LNCaP clone FGC (cell line): ENCODE measurements at places on chromosomes 1 and 21.

GRCh38 chr1:88961081-88961480 lies 31.3 kb downstream of the KYAT3 start:
- no peak for DNase-seq

DNA sequence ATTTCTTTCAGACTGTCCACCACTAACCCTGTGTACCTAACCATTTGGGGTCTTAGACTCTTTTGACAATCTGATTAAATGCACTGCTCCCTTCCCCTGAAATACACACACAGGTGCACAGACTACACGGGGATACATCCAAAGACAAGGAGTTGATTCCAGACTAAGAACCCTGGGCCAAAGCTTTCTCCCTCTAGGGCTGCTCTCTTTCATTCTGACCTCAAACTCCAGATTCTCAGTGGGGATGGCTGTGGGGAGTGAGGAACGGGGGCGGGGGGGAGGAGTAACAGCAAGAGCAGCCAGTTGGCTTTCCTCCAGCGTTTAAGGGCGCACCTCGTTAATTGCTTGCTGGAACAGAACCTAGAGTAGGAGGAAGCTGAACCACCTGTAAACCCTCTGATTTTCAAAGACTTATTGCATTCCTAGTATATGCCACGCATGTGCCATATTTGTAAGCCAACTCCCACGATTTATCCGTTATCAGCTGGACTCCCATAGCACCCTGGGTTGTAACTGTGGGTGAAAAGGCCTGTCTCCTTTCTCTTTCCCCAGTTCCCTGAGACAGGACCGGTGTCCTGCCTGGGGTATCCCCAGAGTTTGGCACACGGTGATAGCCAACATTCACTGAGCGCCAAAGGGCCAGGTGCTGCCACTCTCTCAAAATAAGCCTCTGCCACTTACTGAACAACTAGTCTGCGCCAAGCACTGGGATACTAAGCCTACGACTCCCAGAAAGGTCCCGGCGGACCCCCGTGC lies 920 bp downstream of the MTHFR start:
- DNase-seq: peak; percentile 19

DNA sequence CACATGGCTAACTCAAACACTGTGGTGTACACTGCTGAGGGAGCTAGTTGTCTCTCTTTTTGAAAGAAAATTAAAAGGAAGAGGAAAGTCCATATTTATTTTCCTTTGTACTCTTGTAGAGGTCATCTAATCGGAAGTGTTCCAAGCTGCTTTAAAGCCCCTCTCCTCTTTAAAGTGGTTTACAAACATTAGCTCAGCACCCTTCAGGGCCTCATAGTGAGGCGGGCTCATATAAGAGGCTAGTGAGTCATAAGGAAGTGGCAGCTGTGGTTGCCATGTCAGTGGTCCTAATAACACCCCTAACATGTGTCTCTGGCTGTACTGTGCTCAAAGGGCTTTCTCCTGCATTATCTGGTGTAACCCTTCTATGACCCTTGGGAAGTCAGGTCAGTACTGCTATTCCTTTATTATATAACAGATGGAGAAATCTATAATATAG lies 104.4 kb upstream of the SERBP1 start:
- no peak for DNase-seq

DNA sequence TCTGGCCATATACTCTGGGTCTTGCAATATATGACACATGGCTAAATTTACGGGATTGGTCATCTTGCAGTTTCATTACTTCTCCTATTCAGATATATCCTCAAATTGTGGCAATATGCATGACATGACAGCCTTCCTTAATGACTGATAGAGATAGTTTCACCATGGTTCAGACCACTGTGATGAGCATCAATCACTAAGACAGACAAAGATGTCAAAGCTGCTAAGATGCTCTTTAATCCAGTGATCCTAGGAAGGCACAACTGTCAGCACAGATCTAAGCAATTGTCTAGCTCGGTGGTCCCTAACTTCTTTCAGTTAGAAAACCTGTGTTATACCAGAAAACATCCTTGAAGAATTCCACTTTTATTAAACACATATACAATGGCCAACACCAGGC lies 70.9 kb upstream of the ADGRL2 start:
- DNase-seq: no peak

DNA sequence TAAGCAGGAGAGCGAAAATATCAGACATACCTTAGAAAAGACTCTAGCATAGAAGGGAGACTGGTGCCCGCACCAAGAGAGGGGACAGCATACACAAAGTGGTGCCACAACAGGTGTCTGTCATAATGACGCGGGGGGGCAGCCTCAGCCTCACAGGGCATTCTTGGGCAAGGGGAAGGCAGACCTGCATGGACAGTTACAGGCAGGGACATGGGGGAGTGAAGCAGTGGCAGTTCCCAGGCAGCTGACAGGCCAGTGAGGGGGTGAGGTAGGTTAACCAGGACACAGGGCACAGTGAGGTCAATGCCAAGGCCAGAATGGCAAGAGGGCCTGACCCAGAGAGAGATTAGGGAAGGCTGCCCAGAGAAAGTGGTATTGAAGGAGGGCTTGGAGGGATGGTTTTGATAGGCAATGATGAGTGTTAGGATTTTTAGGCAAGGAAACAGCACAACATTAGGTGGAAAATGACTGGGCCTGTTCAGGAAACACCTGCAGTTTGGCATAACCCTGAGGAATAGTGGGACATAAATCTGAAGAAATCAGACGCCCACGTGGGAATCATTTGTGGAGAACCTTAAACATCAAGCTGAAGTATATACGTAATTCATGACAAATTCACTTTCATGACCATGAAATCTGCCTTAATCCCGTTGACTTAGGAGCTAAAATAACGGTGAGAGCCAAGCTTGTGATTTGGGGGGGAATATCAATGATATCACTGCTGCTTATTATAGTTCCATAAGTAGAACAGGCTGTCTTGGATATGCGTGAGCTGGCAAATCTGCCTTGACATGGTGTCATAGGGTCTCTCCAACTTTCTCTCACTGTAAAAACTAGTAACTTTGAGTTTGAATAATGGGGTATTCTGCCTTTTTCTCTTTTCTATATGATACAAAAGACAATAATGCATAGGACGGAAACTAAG lies 8.9 kb downstream of the PTPN14 start:
- DNase-seq: no peak

GRCh38 chr1:175267716-175268416 lies 75.3 kb upstream of the KIAA0040 start:
- DNase-seq: no peak

- no peak for DNase-seq
Observed at GRCh38 chr1:242132121-242132817, 133.4 kb upstream of the MAP1LC3C start.

- DNase-seq: no peak
Observed at GRCh38 chr1:47655521-47656300, 217.9 kb downstream of the FOXD2 start.

GRCh38 chr1:95007687-95008086 lies 65.1 kb downstream of the ALG14 start:
- DNase-seq: peak; percentile 86

- DNase-seq: no peak
Observed at GRCh38 chr21:39882151-39882838, 15.1 kb downstream of the PCP4 start.

DNA sequence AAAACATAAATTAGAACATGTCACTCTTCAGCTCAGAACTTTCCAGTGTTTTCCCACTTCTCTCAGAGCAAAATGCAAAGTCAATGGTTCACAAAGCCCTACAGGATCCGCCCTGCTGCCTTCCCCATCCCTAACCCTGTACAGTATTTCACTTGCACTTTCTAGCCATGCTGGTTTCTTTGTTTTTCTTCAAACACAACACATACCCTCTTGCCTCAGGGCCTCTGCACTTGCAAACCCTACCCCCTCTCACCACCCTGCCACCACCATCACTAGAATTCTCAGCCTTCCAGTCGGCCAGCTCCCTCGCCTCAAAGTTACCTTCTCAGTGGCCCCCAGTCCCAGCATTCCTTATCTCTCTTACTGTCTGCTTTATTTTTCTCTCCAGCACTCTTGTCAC lies 17.6 kb downstream of the TEX35 start:
- no peak for DNase-seq

- DNase-seq: no peak
Observed at GRCh38 chr21:43210454-43211071, 41.8 kb downstream of the CRYAA start.

GRCh38 chr1:226098870-226099835 lies 36.6 kb downstream of the H3-3A start:
- no peak for DNase-seq

DNA sequence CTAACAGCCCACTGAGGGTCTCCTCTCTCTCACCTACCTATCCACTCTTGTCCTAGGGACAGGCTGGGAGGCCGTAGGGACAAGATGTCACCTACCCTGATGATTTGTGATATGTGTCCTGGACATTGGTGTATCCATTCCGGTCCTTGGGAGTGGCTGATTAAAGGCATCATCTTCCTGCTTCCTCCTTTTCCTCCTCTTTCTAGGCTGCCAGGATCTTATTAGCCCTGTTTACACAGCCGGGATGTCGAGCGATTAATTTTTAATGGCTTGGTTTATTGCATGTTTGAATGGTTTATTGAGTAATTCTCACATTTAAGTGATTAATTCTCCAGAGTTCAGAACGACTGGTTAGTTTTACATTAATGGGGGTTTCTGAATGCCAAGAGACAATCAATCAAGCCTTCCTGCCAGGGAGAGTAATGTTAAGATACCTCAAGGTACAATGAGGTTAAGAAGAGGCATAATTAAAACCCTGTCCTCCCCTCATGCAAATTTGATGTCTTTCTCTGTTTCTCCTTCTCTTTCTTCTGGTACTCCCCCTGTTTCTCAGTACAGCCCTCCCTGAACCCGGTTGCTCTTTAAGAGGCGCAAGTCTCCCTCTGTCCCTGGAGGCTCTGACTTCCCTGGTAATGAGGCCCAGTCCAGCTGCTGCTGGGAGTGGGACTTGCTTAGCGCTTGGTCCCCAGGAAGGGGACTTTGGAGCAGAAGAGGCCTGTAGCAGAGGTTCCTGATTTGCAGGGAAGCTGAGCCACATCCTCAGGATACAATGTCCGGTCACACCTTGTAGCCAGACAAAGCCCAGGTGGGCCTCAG lies 50.9 kb downstream of the ACTL8 start:
- no peak for DNase-seq

DNA sequence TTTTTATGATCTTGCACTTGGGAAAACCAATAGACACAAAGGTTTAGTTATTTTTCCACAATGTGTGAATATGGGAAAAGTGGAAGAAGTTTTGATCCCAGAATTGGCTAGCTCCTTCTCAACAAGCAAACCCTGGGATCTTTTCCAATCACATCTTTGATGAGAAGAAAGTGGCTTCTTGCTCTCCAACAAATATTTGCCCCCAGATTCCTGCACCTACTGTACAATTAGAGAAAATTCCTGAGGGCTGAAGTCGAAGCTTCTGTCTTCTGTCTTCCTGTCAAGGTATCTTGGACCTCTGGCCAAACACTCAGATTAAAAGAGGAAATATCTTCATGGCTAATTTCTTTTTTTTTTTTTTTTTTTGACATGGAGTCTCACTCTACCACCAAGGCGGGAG lies 113.1 kb upstream of the SLC45A1 start:
- no peak for DNase-seq

DNA sequence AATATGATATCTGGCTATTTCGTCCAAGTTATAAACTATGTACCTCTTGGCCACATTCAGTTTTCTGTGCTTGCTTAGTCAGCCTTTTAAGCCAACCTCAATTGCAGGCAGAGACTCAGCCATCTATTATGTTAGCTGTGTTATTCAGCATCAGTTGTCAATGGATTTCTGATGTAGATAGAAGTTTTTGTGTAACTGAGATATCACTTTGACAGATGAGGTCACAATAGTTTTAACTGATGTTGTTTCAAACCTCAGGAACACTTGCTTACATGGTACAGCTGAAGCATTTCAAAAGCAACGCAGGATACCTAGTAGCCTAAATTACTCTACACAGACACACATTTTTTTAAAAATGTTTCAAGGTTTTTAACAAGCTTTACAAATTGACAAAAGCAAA lies 1478.0 kb downstream of the NCAM2 start:
- no peak for DNase-seq

DNA sequence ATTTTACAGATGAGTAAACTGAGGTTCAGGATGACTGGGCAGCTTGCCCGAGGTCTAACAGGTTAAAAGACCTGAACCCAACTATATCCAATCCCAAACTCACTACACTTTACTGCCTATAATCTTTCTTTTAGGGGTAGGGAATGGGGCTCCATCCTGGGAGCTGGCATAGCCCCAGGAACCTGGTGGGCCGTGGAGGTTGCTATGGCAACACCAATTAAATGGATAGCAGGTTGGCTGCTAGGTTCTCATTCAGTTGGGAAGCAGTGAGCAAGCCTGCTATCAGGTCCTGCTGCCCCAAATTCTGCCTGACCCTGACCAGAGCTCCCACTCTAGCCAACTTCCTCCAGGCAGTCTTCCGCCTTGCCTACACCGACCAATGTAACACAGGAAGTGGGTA lies 40.9 kb downstream of the LRP8 start:
- no peak for DNase-seq
